ENCODE measurements at places on chromosomes 13 and 19.
A peak's percentile ranks its signal among the peaks of the same experiment; 100 is the strongest.

GRCh38 chr19:50695251-50696093 lies 24.1 kb downstream of the SHANK1 start:
- no peak for DNase-seq

GRCh38 chr19:20858861-20859260 lies 64.2 kb upstream of the ZNF85 start:
- no peak for DNase-seq

DNA sequence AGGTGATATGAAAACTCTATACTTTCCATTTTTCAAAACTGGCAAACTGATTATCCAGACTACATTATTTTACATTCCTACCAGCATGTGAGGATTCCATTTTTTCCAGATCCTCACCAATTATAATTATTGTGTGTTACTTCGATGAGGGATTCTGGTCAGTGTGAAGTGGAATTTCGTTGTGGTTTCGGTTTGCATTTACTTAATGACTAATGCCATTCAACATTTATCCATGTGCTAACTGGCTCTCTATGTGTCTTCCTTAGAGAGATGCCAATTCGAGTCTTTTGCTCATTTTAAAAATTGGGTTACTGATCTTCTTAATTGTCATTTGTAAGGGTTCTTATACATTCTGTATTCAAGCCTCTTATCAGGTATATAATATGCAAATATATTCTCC lies 1551.3 kb upstream of the MIR17HG start:
- DNase-seq, result no peak

DNA sequence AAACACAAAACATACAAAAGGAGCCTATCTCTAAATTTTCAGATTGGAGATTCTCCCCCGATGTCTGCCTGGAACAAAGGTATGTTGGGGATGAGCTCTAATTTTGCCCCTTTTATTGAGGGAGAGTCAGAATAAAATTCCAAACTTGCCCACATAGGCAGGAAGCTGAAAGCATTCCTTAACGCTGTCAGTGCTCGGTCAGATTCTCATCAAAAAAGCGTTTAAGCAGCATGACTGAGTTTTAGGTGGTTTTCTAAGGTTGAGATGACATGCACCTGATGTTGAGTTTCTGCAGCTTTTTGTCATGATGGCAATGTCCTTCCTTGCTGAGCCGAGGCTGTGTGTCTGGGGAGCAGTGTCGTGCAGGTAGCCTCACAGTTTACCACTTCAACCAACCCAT lies 48.4 kb upstream of the MEDAG start:
- DNase-seq, result no peak

- no peak for DNase-seq
Measured at GRCh38 chr19:13069415-13070359, 33.0 kb downstream of the LYL1 start.

DNA sequence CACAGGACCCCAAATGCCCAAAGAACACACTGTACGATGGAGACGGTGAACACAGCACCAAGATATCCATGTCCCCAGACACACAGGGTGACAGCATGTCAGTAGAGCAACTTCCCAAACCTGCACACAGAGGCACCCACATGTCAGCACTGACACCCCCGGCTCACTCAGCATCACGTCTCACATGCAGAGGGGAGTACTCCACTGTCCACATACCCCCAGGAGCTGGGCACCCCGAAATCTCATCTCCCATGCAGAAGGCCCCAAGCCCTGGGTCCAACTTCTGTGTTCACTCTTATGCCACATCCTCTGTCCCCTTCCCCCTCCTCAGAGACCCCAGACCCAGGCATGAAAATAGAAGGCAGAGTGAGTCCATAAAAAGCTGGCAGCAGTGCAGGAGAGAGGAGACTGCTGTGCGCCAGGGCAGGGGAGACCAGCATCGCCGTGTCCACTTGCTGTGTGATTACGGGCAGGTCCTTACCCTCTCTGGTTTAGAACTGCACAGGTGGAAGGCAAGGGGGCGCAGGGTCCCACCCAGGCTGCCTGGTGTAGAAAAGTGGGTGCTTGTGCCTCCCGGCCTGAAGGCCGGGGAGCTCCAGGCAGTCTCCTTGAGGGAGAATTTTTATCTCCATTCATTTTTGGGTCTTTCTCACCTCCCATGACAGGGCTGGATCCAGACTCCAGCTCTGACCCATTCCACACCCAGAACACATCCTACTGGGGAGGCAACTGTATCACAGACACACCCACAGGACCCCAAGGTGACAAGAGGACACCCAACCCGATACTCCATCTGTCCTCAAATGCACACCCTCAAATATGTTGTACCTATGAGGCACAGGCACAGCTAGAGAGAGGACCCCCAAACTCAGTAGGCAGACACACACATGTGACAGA lies 17.0 kb downstream of the ERFL start:
- no peak for DNase-seq

DNA sequence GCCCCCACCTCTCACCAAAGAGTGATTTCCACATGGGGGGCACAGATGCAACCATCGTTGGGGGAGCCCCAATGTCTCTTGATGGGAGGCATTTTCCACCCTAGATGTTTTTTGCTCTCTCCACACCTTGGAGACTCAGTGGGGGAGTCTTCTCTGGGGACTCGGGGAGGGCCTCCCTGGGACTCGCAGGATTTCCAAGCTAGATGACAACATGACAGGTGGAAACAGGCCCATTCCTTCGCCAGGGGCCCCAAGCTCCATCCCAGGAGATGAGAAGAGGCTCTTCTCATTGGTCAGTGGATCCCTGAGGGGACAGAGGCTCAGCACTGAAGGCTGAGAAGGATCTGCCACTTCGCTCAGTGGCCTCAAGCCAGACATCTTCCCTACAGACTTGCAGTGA lies 12.7 kb upstream of the KIR2DL4 start:
- DNase-seq, result no peak

DNA sequence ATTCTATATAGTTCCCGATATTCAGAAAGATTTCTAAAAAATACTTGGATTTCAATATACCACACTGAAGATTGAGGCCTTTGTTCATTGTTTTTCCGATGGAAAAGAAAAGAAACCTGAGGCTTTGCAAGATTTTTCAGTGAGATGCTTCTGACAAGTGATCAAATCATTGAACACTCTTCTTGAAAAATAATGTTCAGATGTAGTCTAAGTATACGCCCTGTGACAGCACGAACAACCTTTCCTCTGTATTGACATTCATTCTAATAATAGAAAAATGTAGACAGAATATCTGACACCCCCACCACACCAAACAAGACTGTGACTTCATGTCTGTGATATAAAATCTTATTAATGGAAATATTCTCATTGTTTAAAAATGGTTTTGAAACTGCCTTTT lies 650.7 kb upstream of the KLHL1 start:
- DNase-seq, result no peak

- no peak for DNase-seq
Measured at GRCh38 chr13:94389604-94390351, 89.7 kb downstream of the DCT start.

DNA sequence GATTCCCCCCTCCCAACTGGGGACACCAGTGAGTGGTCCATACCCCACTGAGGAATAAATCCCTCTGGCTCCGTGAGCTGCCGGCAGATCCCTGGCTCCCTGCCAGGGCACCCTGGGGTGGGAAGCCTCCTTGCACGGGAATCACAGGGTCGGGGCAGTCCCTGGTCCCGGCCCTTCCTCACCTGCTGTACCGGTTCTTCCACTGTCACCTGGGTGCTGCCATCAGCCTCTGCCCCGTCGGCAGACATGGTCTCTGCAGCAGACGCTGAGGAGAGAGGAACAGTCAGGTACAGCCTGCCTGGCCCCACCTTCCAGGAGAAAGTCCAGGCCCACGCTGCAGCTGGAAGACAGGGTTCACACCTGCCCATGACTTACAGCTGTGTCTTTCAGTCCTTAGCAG lies 6.3 kb downstream of the PLIN3 start:
- DNase-seq, result no peak

- DNase-seq, result no peak
Measured at GRCh38 chr19:56949626-56950025, 109.1 kb upstream of the PEG3 start.

- no peak for DNase-seq
Measured at GRCh38 chr13:102638741-102639140, 42.0 kb downstream of the TPP2 start.

- DNase-seq, result no peak
Measured at GRCh38 chr13:49580980-49581680, 4.2 kb downstream of the RCBTB1 start.

- DNase-seq, result no peak
Measured at GRCh38 chr13:112486386-112487126, 101.4 kb downstream of the TUBGCP3 start.

- DNase-seq, result no peak
Measured at GRCh38 chr13:98289339-98289945, 112.4 kb upstream of the RNF113B start.

GRCh38 chr13:108561149-108561548 lies 68.3 kb upstream of the MYO16 start:
- DNase-seq, result no peak

DNA sequence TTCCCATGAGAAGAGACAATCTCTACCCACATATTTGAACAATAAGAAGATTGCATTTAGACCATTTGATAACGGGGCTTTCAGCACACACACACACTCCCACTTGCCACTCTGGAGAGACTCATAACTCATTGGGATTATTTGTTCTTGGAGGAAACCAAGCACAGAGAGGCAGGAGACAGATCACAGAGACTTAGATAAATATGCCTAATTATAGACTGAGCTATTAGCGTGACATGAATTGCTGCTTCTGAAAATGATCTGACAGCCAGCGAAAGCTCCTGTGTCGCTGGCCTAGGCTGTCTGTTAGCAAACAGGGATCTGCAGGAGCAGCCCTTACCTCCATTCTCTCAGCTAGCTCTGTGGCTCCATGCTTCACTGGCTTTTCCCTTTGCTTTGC lies 111.4 kb downstream of the CCNA1 start:
- no peak for DNase-seq

GRCh38 chr19:53254411-53255341 lies at the start of gene ZNF677:
TSS of gene ZNF677 (minus strand) at chr19:53254873. CDS start at chr19:53251550, 3,323 bp downstream.
- peak; percentile 73 for DNase-seq

DNA sequence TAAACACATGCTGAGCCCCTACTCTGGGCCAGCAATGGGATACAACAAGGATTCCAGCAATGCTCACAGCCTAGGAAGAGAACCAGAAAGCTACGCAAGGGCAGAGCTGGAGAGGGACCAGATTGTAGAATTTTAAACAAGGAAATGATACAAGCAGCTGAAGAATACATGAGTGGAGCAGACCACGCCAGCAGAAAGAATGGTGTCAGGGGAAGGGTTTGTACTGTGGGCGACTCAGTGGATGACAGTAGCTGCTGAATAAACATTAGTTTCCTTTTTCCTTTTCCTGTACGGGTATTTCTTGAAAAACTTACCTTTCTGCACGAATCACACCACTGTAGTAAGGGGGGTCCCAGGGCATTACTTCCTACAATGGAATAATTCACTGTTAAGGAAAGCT lies 30.7 kb downstream of the MIPEP start:
- no peak for DNase-seq

- no peak for DNase-seq
Measured at GRCh38 chr19:48354332-48354992, 9.3 kb downstream of the TMEM143 start.

GRCh38 chr13:113309473-113309872 lies 12.4 kb downstream of the LAMP1 start:
- DNase-seq, result no peak

Data from activated CD4-positive, alpha-beta T cell treated with anti-CD3 and anti-CD28 coated beads, Interleukin-2, amount 50 U/mL, for 4 hours (primary cell).